Umbilical cord (tissue), 2 donors: ENCODE measurements at places on chromosomes 1 and 21.
A peak's percentile ranks its signal among the peaks of the same experiment; 100 is the strongest.

- DNase-seq = no peak
These were observed 180.1 kb downstream of the ZBTB18 start for GRCh38 chr1:244231193-244231571.

GRCh38 chr1:16009030-16009460 is 5.0 kb downstream of the SRARP start:
- DNase-seq = peak; percentile 83

- no peak for DNase-seq
These were observed 2.5 kb downstream of the LBR start for GRCh38 chr1:225425201-225425786.

DNA sequence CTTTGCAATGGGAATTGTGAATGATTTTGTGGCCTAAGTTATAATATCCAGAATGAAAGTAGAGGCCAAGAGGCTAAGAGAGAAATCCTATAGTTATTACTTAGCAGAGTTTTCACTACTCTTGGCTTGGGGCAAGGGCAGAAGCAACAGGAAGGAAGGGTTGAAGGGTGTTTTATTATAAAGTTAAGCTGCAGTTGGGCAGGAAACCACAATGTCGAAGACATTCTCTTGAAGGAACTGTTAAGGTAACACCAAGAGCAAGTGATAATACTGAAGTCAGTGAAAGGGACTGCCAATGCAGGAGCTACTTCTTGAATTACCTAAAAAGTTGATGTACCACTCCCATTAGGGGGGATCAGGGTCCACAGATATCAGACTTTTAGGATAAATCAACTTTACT is 8.3 kb downstream of the XCL2 start:
- DNase-seq = no peak

DNA sequence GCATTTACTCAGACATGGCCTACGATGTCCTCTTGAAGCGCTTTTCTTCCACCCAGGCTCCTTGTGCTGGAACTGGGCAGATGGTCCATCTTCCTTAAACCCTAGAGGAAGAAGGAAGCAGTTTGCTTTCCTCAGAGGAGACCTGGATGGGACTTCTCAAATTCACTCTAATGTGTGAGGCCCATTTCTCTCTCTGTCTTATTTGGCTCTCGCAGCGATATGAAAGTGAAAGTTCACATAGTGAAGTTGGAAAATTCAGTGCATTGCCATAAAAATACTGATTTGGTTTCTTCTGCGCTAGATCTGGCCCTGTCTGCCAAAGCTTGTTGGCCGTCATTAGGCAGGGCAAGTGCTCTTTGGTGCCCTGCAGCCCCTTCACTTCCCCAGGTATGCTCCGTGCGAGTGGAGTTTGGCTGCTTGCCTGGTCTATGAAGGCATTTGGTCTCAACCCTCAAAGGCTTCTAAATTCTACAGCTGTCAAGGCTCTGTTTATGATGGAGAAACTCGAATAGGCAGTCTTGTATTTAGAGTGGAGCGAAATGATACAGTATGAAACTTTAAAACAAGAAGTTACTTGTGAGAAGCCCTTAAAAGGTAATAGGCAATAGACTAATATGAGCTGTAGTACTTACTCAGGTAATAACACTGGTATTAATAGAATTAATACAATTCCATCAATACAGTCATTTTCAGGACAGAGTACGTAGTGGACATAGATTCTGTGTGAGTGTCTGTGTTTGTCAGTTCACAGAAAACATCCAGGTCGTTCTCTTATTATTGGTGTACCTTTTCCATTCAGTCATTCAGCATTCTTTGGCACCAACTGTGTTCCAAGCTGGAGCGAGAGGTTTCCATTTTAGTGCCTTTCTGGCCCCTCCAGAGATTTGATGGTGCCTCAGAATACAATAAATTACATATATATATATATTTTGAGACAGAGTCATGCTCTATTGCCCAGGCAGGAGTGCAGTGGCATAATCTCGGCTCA is 20.5 kb downstream of the SZRD1 start:
- no peak for DNase-seq
